ENCODE measurements at places on chromosomes 2 and 18. TPM values are rescaled to one million over a fixed set of nuclear protein-coding genes. Genes with fewer than 3 reads are reported as not detected.

DNA sequence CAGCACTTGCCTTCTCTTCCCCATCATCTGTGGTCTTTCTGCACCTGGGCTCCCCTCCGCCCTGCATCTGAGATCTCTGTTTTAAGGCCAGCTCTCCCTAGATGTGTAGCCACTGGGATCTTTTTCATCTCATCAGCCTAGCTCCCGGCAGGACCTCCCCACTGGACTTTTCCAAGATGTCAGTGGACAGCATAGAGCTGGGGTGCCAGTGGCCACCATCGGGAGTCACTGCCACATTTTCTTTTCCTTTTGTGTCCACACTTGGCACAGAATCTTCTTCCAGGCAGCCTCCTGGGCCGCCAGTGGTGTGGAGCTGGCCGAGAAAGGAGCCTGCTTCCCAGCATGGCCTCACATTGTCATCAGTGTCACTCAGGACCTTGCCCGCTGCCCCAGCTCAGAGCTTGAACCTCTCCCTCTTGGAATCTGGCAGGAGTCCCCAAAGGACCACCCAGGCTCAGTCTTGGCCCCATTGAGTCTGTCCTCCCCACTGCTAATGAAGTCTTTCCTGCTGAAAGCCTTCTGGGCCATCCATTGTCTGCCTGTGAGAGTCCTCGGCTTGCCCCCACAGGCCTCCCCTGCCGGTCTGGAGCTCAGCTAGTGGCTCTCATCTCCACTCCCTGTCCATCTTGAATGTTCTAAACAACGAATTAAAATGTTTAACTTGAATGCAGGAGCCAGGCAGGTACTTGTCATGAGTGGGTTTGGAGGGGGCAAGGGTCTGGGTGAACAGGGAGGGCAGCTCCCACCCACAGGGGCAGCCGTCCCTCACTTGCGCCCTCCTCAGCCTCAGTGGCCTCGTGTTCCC, 324.4 kb downstream of the GBX2 start:
- no peak for DNase-seq

DNA sequence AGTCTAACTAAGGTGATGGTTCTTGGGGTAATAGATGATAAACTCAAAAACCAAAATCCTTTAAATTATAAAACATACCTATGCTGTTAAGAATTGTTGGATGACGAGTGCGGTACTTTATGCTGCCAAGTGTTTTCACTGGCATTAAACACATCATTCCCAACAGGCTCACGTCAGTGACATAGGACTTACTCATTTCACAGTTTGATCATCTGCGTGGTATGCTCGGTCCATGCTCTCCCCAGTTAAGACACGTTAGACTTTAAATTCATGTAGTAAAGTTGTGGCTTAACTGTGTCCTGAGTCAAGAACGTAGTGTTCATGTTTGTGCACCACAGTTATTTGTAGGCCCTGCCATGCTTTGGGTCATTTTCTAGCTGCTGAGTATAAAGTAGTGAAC, 125.6 kb upstream of the MYT1L start:
- DNase-seq, result no peak

GRCh38 chr2:45895241-45895861, 243.9 kb downstream of the PRKCE start:
- DNase-seq, result no peak

DNA sequence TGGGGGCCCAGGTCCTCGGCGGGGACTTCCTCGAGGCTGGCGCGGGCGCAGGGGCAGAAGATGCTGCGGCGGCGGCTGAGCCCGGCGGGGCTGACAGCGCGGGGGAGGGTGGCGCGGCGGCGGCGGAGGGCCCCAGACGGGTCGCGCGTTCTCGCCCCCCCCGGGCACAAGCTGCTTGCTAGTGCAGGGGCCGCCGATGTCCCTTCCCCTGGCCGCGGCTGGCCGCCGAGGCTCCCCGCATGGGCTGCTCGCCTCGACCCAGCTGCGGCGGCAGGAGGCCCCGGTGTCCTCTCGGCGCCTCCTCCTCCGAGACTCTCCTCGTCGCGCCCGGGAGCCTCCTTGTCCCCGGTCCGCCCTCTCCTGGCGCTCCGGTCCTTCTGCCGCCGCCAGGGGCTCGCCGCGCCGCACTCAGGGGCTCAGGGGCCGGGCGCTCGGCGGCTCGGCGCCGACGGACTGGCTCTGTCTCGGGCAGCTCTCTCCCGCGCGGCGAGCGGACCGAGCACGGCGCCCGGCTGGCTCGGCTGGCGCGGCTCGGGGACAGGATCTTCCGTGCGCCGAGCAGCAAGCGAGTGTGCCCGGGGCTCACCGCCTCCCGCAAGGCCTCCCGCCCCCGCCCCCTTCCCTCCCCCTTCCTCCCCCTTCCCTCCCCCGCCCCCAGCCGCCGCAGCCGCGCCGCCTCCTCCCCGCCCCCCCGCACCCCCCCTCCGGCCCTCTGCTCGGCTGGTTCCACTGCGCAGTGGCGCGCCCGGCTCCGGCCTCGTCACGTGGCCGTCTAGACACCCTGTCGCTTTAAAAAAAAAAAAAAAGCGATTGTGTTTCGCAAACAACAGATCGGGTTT, 902 bp upstream of the SMAD7 start:
- DNase-seq, result peak; percentile 81

- no peak for DNase-seq
These were observed 202.5 kb upstream of the SESTD1 start for GRCh38 chr2:179467111-179467510.

DNA sequence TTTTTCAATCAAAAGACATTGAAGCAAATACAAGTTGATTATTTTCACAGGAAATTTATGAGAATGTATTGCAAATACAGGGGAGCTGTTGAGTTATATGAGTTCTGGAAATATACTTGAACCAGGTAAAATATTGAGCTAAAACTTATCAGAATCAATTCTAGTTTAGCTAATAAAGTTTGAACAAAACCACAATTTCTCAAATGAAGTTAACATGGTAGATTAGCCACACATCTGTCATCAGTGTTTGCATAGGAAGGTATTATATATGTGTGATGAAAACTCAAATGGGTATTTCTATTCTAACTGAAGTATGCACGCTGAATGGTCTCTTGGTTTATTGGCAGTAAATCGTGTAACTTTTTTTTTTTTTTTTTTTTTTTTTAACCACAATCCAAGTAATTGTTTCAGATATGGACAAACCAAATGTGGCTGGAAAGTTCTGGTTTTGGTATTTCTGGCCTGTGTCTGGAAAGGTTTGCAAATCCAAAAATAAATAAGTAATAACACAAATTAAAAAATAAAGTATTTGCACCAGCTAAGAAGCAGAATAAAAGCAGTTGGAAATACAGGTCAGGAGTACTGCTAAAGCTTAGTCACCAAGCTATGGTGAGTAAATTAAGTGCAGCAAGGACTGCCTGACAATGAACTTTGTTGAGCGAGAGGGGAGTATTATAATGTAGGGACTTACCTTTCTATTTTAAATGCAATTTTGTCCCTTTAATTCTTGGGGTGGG, 479.1 kb upstream of the FANCL start:
- no peak for DNase-seq

DNA sequence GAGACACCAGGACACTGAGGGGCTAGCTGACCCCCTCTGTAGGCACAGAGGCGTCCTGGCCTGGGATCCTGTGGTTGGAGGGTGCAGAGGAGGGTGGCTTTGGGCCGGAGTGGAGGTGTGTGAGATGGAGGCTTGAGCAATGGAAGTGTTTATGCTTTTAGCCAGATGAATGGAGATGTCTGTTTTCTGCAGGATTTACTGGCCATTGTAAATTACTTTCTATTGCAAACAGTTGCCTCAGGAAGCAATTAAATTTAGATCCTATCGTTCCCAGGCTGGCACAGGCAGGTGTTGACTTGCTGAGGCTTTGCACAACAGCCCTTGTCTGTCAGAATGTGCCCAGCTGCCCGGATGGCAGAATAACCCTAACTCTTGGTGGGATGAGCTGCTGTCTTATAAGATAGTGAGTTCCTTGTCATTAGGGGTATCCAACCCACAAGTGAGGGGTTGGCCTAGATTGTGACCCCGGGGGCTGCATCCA, 1.8 kb upstream of the ARID5A start:
- no peak for DNase-seq

IL1R2 gene
- 0.53 TPM for total RNA-seq

All from activated naive CD8-positive, alpha-beta T cell treated with anti-CD3 and anti-CD28 coated beads, Interleukin-2, amount 10 ng/mL, durations not matched to agents 7 days and 5 days (primary cell).